ENCODE measurements at places on chromosomes 5 and 9.

GRCh38 chr5:34857161-34857560 lies 18.2 kb downstream of the TTC23L start:
- no peak for DNase-seq

- DNase-seq = no peak
Observed at GRCh38 chr5:136529081-136529480, 163.7 kb upstream of the TRPC7 start.

- DNase-seq = no peak
Observed at GRCh38 chr9:37034938-37035647, 1.0 kb upstream of the PAX5 start.

DNA sequence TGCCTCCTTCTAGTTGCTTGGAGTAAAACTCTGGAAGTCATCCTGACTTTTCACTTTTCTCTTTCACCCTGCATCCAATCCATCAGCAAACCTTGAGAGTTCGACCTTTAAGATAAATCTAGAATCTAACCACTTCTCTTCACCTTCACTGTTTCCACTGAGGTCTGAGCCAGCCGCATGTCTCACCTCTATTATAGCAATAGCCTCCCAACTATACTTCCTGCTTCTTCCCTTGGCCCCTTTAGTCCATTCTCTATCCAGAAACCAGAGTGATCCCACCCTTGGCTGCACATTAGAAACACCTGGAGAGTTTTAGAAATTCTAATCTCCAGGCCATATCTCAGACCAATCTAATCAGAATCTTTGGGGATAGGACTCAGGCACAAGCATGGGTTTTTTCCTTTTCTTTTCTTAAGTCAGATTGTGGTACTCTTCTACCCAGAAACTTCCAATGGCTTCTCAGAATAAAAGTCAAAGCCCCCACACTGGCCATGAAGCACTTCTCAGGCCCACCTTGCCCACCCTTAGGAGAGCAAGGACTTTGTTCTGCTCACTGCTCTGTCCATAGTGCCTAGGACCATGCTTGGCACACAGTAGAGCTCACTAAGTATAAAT lies 33.1 kb downstream of the MFAP3 start:
- no peak for DNase-seq

DNA sequence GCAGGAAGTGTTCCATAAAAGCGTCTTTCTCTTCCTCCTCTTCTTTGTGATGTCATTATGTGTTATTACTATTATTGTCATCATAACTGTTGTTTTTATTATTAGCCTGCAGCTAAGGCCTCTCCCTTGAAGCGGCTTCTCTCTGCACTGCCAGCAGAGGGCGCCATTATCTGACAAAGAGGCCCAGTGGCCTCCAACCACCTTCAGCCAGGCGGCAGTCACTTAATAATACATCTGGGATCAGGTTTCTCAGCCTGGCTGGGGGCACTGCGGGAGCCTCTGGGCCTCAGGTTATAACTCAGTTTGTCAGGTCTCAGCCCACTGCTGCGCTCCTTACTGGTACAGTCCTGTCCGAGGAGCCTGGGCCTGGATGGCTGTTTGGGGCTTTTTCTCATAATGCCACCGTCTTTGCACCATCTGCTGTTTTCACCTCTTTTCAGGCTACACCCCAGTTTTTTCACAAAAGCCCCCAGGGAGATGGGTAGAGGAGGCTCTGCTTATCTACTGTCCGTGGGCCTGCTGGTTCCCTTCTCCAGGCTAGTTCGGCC lies 281.9 kb downstream of the NSG2 start:
- DNase-seq = peak; percentile 84

GRCh38 chr9:34084562-34084961 lies 35.9 kb upstream of the UBAP2 start:
- DNase-seq = no peak

DNA sequence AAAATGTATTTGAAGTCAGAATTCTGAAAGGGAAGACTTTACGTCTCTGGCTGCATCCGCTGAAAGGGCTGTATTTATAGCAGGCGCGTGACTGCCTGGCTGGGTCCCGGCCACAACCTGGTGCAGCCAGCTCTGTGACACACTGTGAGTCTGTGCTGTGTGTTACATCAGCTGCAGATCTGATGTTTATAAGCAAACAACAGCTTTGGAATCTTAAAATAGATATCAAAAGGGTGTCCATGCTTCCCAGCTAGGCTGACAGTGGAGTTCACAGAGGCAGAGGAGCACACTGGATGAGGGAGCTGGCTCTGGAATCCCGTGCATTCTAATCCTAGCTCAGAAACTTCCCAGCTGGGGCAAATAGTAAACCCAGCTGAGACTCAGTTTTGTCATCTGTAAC lies 433.4 kb upstream of the BRINP1 start:
- DNase-seq = no peak

- no peak for DNase-seq
Observed at GRCh38 chr5:87705876-87706275, 293.1 kb upstream of the CCNH start.

DNA sequence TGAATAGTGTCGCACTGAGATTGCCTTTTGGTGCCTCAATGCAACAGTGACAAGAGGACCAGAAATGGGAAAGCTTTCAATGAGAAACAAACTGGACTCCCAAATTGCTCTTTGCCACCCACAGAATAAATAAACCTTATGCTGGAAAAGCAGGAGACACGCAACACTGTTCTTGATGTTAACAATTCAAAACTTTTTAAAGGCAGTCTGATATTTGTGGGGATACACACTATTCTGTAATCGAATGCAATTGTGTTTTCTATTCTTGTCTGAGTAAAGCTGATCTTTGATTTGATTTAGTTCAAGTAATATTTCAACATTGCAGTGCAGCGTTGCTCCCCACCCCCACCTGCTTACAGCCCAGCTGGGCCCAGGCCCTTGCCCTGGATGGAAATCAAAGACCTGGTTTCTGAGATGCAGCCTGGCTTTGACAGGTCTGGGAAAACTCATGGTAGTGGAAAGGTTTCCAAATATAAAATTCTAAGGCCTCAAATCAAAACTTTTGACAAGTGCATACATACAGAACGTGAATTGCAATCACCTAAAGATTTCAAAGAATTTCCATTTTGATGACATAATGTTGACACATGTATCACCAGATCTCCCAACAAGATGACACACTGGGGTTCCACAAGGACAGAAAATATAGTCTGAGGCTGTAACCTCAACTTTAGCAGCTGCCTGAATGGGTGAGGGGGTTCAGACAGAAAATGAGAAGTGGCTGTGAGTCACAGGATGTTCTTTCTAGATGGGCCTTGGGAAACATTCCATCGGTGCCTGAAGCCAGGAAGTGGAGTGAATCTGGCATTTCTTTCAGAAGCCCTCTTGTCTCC lies 55.1 kb downstream of the ABCA1 start:
- DNase-seq = no peak

DNA sequence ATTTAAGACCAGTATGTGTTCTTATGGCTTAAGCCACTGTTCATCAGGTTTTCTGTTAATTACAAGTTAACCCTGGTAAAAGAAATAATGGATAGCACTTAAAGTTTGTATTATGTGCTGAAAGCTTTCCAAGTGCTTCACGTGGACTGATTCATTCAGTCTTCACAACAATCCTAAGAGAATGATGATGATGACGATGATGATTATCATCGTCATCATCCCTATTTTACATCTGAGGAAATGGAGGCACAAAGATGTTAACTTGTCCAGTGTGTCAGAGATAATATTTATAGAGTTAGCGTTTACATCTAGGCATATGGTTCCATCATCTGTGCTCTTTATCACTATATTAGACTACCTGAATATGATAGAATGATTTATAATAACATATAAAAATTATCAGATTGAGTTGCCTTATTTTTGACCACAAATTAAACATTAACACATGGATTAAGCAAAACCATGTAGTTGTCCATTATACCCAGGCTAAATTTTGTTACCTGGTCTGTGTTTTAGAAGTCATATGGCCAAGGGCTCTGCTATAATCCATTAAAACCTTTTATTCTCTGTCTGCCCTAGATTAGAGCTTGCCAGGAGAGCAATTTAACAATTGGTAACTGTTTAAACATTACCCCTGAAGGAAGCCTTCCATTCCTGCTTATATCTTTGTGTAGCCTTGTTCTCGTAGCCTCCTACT lies 102.3 kb upstream of the MAP3K1 start:
- DNase-seq = no peak

- no peak for DNase-seq
Observed at GRCh38 chr9:95224376-95225019, 93.0 kb downstream of the FANCC start.

- no peak for DNase-seq
Observed at GRCh38 chr5:74156728-74157383, 483.7 kb downstream of the ENC1 start.

GRCh38 chr5:105684799-105685198 lies 1985.9 kb downstream of the EFNA5 start:
- DNase-seq = no peak

DNA sequence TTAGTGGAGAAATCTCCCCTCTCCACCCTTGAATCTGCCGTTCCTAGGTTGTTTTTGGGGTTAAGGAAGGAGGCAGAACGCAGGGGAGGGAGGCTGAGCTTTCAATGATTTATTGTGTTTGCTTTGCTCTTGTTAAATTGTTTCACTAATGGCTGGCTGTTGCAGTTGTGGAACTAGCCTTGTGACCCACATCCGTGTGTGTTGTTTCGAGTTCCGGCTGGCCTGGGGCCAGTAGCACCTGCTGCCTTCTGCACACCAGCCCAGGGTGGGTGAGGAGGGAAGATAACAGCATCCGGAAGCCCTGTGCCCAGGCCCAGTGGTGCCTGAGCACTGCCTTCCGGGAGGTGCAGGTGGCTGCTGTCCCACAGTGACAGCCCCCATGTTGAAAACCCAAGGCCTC lies 3.6 kb downstream of the ERGIC1 start:
- peak; percentile 92 for DNase-seq

DNA sequence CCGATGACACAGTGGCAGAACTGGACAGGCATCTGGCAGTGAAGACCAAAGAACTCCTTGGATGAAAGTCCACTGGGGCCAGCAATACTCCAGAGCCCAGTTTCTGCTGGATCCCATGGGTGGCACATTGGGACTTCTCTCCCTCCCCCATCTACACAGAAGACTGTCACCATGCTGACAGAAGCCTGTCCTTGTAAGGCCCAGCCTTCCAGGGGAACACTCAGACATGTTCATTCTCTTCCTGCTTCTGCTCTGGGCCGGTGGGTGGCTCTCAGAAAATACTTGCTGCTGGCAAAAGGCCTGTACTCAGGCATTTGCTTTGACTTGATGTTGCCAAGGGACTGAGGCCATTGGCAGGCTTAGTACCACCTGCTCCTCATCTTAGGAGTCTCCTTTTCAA lies 48.3 kb upstream of the PTGS1 start:
- DNase-seq = no peak

DNA sequence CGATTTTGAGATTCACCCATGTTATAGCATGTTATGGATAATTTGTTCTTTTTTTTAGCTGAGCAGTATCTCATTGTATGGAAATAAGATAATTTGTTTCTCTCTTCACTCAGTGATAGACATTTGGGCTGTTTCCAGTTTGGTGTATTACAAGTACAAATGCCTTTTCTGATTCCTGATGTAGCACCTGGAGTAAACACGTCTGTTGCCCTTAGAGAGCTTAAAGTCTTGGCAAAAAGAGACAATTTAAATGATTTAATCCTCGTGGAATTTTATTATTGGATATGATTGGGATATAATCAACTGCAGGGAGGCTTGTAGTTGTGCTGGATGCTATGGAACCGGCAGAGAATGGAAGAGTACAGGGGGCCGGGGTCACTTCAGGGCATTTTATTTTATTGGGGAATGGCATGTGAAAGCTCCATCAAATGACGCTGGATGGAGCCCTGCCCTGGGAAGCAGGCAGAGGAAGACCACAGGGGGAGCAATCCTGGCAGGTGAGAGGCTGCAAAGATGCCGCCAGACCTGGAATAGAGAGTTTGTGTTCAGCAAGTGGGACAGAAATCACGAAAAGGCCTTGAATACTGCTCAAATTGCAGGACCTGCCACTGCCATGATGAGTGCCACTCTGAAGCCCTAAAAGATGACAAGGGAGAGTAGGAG lies 31.0 kb upstream of the TGFBI start:
- DNase-seq = no peak

DNA sequence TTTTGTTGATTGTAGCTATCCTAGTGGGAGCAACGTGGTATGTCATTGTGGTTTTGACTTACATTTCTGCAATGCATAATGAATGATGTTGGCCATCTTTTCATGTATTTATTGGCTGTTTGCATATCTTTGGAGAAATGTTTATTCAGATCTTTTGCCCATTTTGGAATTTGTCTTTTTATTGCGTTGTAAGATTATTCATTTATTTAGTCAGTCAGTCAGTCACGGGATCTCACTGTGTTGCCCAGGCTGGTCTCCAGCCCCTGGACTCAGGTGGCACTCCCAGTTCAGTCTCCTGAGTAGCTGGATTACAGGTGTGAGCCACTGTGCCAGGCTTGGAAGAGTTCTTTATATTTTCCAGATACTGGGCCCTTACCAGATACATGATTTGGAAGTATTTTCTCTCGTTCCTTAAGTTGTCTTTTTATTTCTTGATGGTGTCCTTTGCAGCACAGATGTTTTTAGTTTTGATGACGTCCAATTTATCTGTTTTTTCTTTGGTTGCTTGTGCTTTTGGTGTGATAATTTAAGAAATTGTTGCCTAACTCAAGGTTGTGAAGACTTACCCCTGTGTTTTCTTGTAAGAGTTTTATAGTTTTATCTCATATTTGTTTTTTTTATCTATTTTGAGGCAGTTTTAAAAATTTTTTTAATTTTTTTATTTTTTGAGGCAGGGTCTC lies 67.1 kb downstream of the EHMT1 start:
- no peak for DNase-seq

GRCh38 chr5:80703747-80704146 lies 49.0 kb upstream of the DHFR start:
- no peak for DNase-seq

- DNase-seq = no peak
Observed at GRCh38 chr5:57491369-57491965, 8.9 kb upstream of the ACTBL2 start.

DNA sequence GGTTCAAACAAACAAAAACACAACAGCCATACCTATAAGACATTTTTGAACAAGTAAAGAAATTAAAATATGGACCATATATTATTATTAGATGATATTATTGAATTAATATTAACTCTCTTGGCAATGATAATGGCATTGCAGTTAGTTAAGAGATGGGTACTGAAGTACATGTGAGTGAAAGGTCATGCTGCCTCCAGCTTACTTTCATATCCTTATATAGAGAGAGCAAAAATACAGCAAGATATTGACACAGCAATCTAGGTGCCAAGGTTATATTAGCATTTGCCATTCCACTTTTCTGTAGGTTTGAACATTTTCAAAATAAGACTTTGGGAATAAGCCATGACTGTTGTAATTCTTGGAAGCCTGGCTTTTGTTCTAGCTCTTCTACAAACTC lies 6.1 kb downstream of the TNFSF8 start:
- DNase-seq = no peak

DNA sequence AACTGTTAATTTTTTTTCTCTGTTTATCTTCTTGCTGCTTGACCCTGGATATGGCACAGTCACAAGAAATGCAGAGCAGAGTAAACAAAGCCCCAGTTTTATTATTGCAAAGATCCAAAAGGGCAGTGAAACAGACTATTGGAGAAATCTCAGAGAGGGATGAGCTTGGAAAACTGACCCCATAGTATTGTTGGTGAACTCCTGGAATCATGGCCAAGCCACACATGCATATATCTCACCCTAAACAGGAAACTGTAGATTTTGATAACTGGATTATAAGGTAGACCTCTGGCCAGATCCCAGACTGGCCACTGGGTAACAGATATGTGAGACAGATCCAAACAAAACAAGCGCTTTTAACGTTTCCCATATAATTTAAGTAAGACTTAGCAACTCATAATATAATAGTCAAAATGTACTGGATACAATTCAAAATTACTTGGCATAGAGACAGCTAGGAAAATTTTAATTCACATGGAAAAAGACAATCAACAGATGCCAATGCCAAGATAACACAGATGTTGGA lies 263.5 kb upstream of the SEMA6A start:
- DNase-seq = no peak

- no peak for DNase-seq
Observed at GRCh38 chr5:40410964-40411635, 268.6 kb upstream of the PTGER4 start.

Data from NCI-H2029 treated with DMSO at 0.1 percent for 48 hours (cell line).